ENCODE measurements at places on chromosomes 13 and 19.

DNA sequence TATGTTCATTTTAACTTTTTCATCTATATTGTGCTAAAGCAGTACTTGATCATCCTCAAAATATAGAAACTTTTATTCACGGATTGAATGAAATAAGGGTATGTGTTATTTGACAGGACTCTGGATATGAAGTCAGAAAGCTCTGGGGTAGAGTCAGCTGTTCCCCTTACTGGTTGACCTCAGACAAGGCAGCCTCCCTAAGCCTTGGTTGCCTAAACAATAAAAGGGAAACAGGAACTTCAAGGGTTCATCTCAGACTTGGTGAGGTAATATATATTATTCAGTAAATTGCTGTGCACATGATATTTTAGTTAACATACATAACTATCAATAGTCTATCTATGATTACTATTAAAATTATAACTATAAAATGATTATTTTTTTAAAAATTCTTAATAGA, 13.6 kb downstream of the POLR1D start:
- DNase-seq: no peak

DNA sequence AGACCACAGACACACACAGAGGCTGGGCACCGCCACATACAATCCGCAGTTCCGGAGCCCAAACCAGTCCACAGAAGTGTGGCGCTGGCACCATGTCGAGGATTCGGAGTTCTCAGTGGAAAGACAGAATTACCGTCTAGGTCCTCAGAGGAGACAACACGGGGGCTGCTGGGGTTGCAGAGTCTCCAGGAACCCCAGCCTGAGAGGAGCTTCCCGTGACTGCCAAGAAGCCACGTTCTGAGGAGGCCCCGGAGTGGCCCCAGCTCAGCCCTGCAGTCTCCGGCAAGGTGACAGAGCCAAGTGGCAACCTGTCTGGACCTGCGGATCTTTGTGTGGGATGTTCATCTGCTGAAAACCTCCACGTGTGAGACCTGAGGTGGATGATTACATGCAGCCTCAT, 7.3 kb upstream of the ADPRHL1 start:
- DNase-seq: no peak

GRCh38 chr19:48400018-48400742, 6.7 kb downstream of the GRIN2D start:
- DNase-seq: no peak

- no peak for DNase-seq
Observed at GRCh38 chr19:405121-405965, 3.6 kb downstream of the C2CD4C start.

- no peak for DNase-seq
Observed at GRCh38 chr13:97568850-97569249, 134.9 kb downstream of the RAP2A start.

GRCh38 chr13:80921541-80921940, 580.6 kb upstream of the SPRY2 start:
- no peak for DNase-seq

- DNase-seq: no peak
Observed at GRCh38 chr13:36131931-36132297, 732 bp upstream of the DCLK1 start.

GRCh38 chr19:34145741-34146202, 26.5 kb upstream of the LSM14A start:
- DNase-seq: no peak

DNA sequence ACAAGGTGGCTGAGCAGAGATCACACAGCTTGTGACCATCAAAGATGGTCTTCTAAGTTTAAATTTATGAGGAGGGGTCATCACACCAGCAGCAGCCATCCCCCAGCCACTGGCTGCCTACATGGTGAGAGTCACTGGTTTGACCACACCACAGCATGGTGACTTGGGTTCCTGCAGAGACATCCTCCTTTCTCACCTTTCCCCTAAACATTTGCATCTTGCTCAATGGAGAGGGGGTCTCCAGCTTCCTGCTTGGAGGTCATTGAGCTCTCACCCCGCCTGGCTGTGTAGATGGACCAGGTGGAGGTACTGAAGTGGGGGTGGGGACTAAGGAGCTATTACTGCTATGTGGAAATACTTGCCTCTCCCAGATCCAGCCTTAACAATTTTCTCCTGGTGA, 247.6 kb upstream of the ARGLU1 start:
- DNase-seq: no peak

GRCh38 chr19:29842471-29843179, 30.8 kb downstream of the CCNE1 start:
- DNase-seq: no peak

GRCh38 chr13:103794526-103794925, 728.3 kb upstream of the SLC10A2 start:
- DNase-seq: no peak

GRCh38 chr19:32269831-32270230, 75.6 kb upstream of the ZNF507 start:
- no peak for DNase-seq

GRCh38 chr13:42148538-42148937, 100.1 kb downstream of the DGKH start:
- no peak for DNase-seq

- DNase-seq: no peak
Observed at GRCh38 chr13:78060966-78061365, 142.3 kb upstream of the EDNRB start.

DNA sequence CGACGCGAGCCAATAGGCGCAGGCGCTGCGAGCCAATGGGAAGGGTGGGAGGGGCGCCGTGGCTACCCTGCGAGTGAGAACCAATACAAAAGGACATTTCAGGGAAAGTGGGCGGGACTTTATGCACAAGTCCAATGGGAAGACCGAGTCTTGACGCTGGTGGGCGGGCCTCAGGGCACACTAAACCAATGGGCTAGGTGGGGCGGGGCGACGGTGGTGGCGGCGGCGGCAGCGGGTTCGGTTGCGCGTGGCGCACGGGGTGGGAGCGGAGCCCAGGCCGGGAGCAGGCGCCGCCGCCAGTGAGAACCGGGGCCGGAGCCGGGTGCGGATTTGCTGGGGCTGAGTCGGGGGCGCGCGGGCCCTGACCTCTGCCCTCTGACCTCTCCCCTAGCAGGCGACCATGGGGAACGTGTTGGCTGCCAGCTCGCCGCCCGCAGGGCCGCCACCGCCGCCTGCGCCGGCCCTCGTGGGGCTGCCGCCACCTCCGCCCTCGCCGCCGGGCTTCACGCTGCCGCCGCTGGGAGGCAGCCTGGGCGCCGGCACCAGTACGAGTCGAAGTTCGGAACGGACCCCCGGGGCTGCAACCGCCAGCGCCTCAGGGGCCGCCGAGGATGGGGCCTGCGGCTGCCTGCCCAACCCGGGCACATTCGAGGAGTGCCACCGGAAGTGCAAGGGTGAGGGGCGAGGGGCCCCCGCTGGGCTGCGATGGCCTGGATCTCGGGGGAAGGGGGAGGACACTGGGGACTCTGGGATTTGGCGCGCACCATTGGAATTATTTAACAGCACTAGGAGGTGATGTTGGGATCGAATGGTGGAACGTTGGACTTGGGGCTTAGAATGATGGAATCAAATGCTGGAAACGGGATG, at the start of gene TOMM40:
TSS of gene TOMM40 (plus strand) at position 239 of the 867 bp plus-strand sequence. CDS start at position 401, 162 bp downstream.
- peak; percentile 100 for DNase-seq

- no peak for DNase-seq
Observed at GRCh38 chr19:45827459-45828093, 12.5 kb upstream of the RSPH6A start.

DNA sequence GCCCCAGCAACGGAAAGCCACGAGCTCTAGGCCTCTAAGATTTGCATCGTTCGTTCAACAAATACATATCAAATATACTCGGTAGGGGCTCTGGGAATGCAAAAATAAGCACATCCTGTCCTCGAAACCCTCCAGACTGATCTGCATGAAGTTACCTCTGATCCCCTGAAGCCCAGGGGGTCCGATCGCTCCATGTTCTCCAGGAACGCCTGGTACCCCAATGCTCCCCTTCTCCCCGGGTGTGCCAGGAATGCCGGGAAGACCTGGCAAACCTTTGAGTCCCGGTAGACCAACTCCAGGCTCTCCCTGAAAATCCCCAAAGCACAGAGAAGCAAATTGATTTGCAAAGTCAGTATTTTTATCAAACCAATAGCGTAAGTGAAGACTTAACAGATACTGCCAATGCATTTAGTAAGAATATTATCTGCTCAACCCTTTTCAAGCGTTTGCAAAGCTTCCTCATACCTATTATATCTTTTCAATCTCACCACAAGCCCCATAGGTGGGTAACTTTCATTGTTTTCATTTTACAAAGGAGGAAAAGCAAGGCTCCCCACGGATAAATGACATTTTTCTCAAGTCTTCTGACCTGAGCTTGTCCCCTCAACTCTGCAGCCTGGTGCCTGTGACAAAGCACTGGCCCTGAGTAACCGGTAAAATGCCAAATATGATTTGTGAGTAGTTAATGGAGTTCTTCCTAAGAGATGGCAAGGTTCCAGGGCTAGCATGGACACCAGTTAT, 127.7 kb downstream of the COL4A1 start:
- DNase-seq: no peak

- no peak for DNase-seq
Observed at GRCh38 chr19:47613165-47614020, 4.5 kb downstream of the BICRA start.

DNA sequence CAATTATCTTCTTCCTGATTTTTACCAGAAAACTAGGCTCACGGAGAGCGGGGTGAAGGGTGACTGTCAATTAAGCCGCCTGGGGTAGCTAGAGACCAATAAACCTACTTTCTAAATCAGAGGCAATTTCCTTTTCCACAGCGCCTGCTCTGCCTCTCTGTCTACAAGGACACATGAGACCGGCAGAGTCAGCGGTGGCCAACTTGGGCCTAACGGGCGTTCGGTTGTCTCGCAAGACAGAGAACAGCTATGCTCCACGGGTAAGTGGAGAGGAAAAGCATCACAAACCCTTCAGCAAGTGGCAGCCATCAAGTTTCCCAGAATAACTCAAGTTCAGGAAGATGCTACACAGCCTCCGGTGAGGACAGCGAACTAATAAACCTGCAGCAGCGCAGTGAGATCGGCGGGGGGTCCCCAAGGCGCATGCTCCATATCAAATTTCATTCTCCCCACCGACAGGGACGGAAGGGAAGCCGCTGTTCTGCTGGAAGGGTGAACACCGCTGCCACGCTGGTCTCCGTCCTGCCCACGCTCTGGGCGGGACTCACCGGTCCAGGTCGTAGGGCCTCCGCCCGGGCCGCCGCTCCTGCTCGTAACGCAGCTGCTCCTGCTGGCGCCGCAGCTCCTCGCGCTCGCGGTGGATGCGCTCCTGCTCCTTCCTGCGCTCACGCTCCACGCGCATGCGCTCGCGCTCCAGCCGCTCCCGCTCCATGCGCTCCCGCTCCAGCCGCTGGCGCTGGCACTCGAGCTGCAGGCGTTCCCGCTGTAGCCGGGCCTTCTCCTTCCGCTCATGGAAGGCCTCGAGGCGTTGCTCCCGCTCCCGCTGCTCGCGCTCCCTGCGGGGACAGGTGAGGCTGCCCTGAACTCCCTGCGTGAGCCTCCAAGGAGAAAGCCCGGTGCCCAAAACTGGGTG, 25.8 kb upstream of the TINCR start:
- DNase-seq: no peak

DNA sequence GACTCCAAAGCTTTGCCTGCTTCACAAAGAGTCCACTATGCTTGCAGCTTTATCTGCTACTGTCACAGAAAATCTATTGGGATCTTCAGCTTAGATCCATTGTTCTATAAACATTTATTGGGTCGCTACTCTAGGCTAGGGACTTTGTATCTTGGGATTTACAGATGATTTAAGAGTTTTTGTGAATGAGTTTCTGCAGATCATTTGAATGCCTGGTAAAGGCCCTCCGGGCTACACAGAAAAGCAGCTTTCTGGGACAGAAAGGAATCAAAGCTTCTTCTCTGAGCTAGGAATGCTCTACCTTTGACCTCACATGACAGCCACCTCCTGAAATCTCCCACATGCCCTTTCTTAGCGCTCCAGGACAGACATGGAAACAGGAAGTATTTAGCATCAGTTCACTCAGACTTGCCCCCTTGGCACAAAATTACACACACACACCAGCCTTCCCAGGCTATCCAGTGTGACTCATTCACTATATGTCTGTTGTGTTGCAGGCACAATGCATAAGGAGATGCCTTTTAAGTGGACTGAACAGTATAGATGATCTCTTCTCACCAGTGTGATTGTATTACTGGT, 492.4 kb downstream of the DACH1 start:
- DNase-seq: no peak

DNA sequence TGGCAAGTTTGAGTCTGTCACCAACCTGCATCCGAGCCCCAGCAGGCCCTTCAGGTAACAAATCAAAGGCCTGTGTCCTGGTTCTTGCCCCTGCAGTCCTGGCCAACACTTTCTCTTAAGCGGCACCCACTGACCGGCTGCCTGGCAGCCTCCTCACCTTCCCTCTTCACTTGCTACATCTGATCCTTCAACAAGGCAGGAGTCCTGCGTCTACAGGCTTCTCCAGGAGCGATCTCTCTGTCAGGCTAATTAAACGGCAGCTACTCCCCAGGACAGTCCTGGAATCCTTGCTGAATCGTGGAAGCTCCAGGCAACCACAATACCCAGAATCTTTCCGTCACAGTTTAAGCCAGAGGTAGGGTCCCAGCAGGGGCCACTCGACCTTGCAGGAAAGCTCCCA, 41.1 kb upstream of the GAS6 start:
- DNase-seq: no peak

- no peak for DNase-seq
Observed at GRCh38 chr13:37709318-37709717, 110.8 kb upstream of the POSTN start.

- no peak for DNase-seq
Observed at GRCh38 chr13:43298816-43299215, 275.4 kb downstream of the DNAJC15 start.

GRCh38 chr19:35311901-35312665, 16.9 kb upstream of the CD22 start:
- DNase-seq: no peak

DNA sequence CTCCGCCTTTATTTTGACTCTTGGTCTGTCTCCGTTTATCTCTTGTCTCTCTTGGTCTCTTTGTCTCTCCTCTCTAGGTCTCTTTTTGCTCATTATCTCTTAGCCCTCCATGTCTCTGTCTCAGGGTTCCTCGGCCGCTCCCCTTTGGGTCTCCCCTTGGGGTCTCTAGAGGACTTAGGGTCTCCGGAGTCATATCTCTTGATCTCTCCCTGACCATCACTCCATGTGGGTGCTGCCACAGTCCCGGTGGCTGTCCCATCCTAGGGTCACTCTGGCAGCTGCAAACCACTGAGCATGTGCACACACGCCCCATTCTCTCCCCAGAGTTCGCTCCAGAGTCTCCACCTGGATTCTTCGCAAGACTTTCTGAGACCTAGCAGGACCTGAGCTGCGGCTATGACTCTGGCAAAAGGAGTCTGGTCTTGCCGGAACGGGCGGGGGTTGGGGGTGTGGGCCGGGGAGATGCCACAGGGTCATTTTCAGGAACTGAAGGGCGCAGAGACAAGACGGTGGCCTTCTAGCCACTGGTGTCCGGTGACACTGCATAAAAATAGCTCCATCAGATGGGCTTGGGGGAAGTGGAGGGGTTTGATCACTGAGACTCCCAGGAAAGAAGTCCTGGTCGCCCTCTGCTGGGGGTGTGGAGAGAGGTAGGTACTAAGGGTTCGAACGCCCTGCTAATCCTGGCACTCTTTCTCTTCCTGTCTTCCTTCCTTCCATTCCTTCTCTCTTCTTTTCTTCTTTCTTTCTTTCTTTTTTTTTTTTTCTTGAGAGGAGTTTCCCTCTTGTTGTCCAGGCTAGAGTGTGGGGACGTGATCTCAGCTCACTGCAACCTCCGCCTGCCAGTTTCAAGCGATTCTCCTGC, 1.2 kb upstream of the KCNA7 start:
- no peak for DNase-seq
